ENCODE measurements at places on chromosomes 7 and 10.

- DNase-seq = no peak
- no peak overlapping the region for H3K27ac ChIP-seq
- no peaks in the 10 kb centered on the region for H3K4me1 ChIP-seq
- no peaks in the 10 kb centered on the region for H3K27me3 ChIP-seq
- H3K36me3 ChIP-seq = no peaks in the 10 kb centered on the region
These were observed 773.4 kb downstream of the CNTNAP2 start for GRCh38 chr7:146889806-146890555.

DNA sequence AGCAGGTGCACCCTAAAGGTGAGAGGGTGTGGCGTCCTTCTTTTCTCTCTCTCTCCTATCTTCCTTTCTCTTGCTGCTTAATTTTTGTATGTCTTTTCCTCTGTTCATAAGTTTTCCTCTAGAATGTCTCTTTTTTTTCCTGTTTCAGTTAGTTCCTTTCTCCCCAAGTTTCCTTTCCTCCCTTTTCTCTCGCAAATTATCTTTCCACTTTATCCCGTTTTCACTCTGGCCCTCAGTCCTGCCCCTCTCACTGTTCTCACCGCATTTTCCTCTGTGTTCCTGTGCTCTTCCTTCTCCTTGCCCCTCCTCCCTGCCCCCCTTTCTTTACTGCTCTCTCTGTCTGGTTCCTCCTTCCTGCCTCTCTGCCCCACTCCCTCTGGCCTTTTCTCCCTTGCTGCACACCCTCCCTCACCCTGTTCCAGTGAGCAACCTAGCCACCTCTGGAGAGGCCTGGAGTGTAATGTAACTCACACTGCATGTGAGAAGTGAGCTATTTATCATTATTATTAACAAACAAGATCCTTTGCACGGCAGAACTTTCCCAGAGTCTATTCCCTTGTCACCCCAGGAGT, 158.5 kb downstream of the C10orf105 start:
- H3K36me3 ChIP-seq = no peaks in the 10 kb centered on the region
- H3K27ac ChIP-seq = no peak overlapping the region
- no peaks in the 10 kb centered on the region for H3K4me1 ChIP-seq
- no peak overlapping the region for H3K4me3 ChIP-seq

GRCh38 chr7:130063036-130063435, 7.3 kb upstream of the KLHDC10 start:
- DNase-seq = no peak
- no peak overlapping the region for H3K4me3 ChIP-seq
- no peaks in the 10 kb centered on the region for H3K27me3 ChIP-seq
- H3K4me1 ChIP-seq = no peaks in the 10 kb centered on the region
- no peaks in the 10 kb centered on the region for H3K36me3 ChIP-seq

GRCh38 chr10:50544857-50545429, 78.8 kb downstream of the SGMS1 start:
- no peak overlapping the region for H3K4me3 ChIP-seq
- no peaks in the 10 kb centered on the region for H3K36me3 ChIP-seq
- H3K4me1 ChIP-seq = no peaks in the 10 kb centered on the region
